A549 treated with AZD2906 at 1 μM for 4 hours (cell line): ENCODE measurements at places on chromosomes 1 and 21. TPM values are rescaled to one million over a fixed set of nuclear protein-coding genes. Genes with fewer than 3 reads are reported as not detected.

PRRX1 gene
- 0.06 TPM in 1 of 5 replicates, not detected in the others for total RNA-seq

CD247 gene
- 0.36 to 0.86 TPM (median 0.64 TPM) in 5 replicates for total RNA-seq

CCDC181 gene
- 0.10 to 0.22 TPM (median 0.11 TPM) in 5 replicates for total RNA-seq

SCCPDH gene
- total RNA-seq: 42.6 to 46.6 TPM (median 46.2 TPM) in 5 replicates

TRNAU1AP gene
- total RNA-seq: 16.7 to 26.2 TPM (median 25.3 TPM) in 5 replicates

HENMT1 gene
- 3.8 to 4.4 TPM (median 4.0 TPM) in 5 replicates for total RNA-seq

TCP10L gene
- total RNA-seq: 0.27 to 0.89 TPM (median 0.70 TPM) in 5 replicates

TMEM125 gene
- 0.05 TPM in 1 of 5 replicates, not detected in the others for total RNA-seq

XCL2 gene
- total RNA-seq: not detected in 5 replicates

HSD3B2 gene
- not detected in 5 replicates for total RNA-seq

RXFP4 gene
- not detected in 5 replicates for total RNA-seq

NPPA gene
- total RNA-seq: not detected in 5 replicates

GBP4 gene
- 0.02 to 0.09 TPM in 2 of 5 replicates, not detected in the others for total RNA-seq

DCST1 gene
- total RNA-seq: 0.05 to 0.07 TPM in 2 of 5 replicates, not detected in the others

TTC34 gene
- 0.02 to 0.05 TPM (median 0.03 TPM) in 5 replicates for total RNA-seq

BMP8B gene
- 4.2 to 5.2 TPM (median 5.0 TPM) in 5 replicates for total RNA-seq

SPRR1B gene
- not detected in 5 replicates for total RNA-seq

ICOSLG gene
- total RNA-seq: 4.1 to 4.8 TPM (median 4.5 TPM) in 5 replicates

GJA8 gene
- not detected in 5 replicates for total RNA-seq
